ENCODE measurements at places on chromosomes 6 and 20. TPM values are rescaled to one million over a fixed set of nuclear protein-coding genes. Genes with fewer than 3 reads are reported as not detected.

Gene OPN5
- total RNA-seq = not detected

Gene THBD
- total RNA-seq = not detected

Gene GRM1
- total RNA-seq = not detected

Gene EPPIN
- not detected for total RNA-seq

Gene SLC25A27
- 2.1 TPM for total RNA-seq
